ENCODE measurements at places on chromosomes 1 and 21.
A peak's percentile ranks its signal among the peaks of the same experiment; 100 is the strongest.

GRCh38 chr21:33089395-33090119 lies 19.6 kb downstream of the OLIG1 start:
- DNase-seq, result no peak

- no peak for DNase-seq
These were observed 36.6 kb downstream of the XCL1 start for GRCh38 chr1:168613038-168613451.

GRCh38 chr1:83999316-83999819 lies 436 bp upstream of the TTLL7 start:
- no peak for DNase-seq

DNA sequence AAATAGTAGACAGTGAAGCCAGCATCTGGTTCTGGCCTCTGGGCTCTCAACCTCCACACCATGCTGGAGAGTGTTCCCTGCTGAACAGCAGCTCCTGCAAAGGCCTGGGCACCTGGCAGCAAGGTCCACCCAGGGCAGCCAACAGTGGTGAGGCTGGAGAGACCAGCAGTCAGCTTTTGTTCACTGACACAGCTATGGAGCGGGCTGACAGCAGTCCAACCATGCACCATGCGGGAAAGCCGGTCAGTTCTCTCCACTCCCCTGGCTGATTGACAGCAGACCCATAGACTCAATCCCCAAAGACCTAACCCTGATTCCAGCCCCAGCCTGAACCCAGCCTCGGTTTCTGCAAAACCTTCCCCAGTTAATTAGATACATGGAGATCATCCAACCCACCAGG lies 49.0 kb downstream of the KLHDC7A start:
- DNase-seq, result no peak

GRCh38 chr21:44940116-44940631 lies 345 bp downstream of the SLX9 start:
- DNase-seq, result no peak

- DNase-seq, result no peak
These were observed 85.4 kb upstream of the WARS2 start for GRCh38 chr1:119225831-119226230.

GRCh38 chr1:9280015-9280860 lies 12.5 kb upstream of the SPSB1 start:
- DNase-seq, result no peak

DNA sequence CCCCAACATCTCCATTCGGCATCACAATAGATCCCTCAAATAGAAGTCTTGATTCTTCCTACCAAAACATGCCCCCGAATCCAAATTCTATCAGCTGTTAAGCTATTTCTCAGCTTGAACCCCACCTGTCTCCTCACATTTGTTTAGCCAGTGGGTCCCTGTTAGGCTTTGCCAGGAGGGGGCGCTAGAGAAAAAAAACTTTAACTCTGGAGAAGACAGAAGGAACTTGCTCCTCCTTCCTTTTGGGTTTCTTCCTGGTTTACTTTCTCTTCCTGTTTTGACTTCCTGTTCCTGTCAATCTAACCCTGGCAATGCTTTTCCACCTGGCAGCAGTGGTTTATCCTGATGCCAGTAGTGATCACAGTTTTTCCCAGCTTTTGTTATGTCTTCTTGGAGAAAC lies 95.6 kb upstream of the KCNK1 start:
- DNase-seq, result peak; percentile 10

DNA sequence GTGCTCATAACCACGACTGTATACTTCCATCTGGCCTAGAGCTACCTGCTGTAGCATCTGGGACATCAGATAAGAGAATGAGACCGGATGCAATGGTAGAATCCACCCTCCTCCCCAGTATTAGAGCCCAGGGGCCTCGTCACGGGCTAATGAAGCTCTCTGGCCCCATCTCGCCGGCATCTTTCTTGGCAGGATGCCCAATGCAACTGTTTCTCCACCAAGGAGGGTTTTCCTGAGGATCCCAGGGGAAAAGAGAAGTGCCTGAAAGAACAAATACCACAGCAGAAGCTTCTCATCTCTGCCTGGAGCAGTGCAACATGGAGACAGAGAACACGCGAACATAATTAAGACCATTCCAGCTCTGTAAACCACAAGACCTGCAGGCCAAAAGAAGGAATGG lies 80.0 kb downstream of the VWA5B1 start:
- DNase-seq, result no peak

DNA sequence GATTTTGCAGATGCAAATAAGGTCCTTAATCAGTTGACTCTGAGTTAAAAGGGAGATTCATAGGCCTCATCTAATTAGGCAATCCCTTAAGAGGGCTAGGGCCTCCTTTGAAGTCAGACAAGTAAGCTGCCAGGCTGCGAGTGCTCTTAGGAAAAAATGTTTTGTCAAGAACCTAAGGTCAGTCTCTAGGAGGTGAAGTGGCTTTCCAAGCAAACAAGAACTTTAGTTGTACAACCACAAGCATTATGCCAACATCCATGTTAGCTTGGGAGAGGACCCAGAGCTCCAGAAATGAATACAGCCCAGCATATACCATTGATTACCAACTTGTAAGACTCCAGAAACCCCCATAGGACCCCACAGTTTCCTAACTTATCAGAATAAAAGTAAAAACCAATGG lies 1366.2 kb downstream of the PLA2G4A start:
- DNase-seq, result no peak

- no peak for DNase-seq
These were observed 15.8 kb upstream of the TTC22 start for GRCh38 chr1:54816951-54817350.

GRCh38 chr1:230267338-230268065 lies 158.6 kb downstream of the PGBD5 start:
- no peak for DNase-seq

- DNase-seq, result no peak
These were observed 276.1 kb downstream of the LMX1A start for GRCh38 chr1:165080253-165080896.

DNA sequence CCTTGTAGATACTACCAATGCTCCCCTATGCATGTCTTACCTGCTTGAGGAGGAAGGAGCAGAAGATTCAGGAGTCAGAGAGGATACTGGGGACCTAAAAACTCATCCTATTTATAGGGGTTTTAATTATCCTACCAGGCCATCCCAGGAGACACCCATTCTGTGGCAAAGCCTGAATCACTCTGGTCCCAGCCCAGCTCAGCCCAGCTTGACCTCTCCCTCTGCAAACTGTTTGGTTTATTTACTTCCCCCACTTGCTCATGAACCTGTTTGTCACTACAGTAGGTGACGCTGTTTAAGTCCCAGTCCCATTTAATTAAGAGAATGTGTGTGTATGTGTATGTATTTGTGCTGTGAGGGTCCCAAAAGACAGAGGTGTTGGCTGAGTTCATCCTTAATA lies at the start of gene RPTN:
RPTN (minus strand) TSS at position 85 of the 400 bp plus-strand sequence. CDS start 1,339 bp downstream, outside the sequence.
- DNase-seq, result no peak

- DNase-seq, result no peak
These were observed 20.2 kb downstream of the SDC3 start for GRCh38 chr1:30888391-30888790.

DNA sequence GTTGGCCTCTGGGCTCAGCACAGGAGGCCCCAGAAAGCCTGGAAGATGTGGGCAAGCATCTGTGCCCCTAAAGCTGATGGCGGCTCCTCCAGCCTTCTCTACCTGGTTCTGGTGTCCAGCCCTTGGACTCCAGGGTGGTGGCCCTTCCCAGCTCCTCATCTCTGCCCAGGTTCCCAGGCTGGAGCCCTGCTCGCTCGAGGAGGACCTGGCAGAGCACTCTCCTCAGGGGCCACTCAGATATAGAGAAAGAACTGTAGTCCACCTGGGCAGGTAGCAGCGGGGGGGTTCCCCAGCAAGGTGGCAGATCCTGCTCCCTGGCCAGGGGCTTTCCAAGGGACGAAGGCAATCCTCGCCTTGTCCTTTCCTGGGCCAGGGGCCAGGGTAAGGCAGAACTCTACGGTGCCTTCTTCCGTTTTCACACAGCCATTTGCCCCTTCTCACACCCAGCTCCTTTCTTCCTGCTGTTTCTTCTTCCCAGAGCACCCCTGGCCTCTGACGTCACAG lies 18.9 kb downstream of the WNT4 start:
- no peak for DNase-seq

DNA sequence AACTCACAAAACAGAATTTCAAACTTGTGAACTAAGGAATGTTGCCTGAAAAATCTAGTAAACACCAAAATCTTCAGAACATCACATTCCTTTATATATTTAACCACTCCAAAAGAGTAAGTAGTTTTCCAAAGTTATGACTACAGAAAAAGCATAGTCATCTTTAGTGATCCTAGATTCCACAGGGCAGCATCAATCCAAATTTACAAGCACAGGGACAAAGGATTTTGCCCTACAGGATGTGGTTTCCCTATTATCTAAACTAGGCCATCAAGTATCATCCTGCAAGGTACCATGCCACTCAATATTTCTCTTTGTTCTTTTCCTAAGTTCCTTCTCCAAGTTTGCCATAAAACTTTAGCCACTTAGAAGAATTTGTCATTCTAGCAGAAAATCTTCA lies 33.0 kb downstream of the COP1 start:
- no peak for DNase-seq

GRCh38 chr1:113811156-113811887 lies 954 bp downstream of the RSBN1 start:
- DNase-seq, result no peak

- DNase-seq, result no peak
These were observed 60.6 kb downstream of the RGS2 start for GRCh38 chr1:192869308-192869940.

- DNase-seq, result no peak
These were observed 13.8 kb upstream of the KDM4A start for GRCh38 chr1:43636006-43636641.

- DNase-seq, result no peak
These were observed 871 bp downstream of the PINK1 start for GRCh38 chr1:20634065-20634593.

DNA sequence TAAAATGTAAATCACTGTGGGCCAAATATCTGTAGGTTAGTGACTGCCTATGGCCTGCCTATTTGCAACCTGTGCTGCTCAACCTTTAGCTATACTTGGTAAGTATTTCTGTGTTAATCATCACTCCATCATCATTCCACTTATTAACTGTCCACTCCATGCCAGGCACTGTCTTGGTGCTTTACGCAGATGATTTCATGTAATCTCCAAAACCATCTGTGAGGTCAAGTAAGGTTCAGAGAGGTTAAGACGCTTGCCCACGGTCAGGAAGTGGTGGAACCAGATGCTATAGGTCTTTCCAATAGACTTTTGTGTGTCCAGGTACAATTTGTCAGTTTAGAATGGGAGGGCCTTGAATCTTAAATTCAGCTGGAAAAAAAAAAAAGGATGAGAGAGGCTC lies 10.8 kb upstream of the PHACTR4 start:
- no peak for DNase-seq

GRCh38 chr1:35062518-35063196 lies 16.5 kb upstream of the ZMYM1 start:
- no peak for DNase-seq

DNA sequence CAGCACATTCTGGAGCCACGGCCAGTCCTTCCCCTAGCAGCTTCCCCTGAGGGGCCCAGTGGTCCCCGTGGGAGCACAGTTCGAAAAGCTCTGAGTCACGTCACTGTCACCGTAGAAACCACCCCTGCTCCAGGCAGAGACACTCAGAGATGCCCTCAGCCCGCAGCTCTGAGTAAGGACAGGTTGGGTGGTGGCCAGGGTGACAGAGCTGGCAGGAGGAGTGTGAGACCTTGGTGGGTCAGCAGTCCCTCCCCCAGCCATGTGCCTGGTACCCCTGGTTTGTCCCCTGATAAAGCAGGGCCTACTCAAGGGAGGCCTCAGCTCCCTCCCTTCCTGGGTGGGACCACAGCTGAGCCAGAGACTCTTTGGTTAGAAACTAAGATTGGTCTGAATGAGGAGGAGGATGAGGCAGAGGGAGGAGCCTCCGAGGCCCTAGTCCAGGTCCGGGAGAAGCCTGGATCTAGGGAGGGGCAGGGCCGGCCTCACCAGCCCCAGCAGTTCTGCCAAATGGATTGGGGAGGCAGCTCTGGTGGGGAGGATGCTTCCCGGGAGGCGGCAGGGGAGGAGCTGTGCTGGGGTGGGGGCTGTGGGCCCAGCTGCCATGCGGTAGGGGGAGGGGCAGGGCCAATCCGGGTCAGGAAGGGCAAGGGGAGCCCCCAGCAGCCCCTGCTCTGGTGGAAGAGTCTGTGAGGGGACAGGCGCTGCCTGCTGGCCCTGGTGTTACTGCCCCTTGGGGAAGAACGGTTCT lies 55.2 kb downstream of the SLC9A1 start:
- DNase-seq, result no peak

DNA sequence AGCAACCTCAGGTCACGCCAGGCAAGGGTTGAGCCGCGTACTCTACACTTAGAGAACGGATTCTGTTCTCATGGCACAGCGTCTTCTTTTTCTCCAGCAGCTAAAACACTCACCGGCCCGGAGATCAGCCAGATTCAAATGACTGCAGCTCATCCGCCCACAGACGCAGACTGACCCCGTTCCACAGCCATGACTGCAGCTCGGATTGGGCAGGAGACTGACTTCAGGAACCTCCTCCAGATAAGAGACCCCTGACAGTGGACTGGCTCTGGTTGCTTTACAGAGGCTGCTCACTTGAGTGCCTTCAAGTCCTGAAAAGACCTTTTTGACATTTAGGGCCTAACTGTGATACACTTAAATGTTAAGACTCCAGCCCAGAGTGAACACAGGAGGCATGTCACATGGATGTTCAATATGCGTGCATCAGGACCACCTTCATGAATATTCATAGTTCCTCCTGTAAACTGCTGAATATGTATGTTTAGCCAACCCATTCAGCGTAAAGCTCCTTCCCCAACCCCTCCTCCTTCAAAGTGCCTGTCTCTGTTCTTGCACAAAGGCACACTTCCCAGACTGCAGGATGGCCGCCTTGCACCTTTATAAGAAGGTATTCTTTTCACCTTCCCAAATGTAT lies 42.6 kb downstream of the BACE2 start:
- no peak for DNase-seq

- DNase-seq, result no peak
These were observed 51.0 kb downstream of the PSMG1 start for GRCh38 chr21:39132248-39132647.

DNA sequence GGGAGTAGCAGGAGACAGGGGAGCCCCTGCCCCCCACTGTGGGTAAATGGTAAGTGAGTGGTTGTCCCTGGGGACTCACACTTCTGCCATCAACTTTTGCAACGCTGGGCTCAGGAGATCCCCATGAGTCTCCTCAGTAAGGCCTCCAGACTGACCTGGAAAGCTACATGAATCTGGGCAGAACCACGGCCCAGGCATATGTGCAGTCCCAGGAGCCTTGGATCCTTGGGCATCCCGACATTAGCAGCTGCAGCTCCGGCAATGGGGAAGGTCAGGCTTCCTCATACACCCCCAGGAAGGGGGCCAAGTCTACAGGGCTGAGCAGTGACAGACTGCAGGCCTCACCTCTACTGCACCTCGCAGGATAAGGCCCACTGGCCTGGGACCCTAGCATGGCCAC lies 868.7 kb upstream of the ADGRL4 start:
- DNase-seq, result no peak
